Spleen (tissue), 13 donors: ENCODE measurements at places on chromosomes 12 and 14.

DNA sequence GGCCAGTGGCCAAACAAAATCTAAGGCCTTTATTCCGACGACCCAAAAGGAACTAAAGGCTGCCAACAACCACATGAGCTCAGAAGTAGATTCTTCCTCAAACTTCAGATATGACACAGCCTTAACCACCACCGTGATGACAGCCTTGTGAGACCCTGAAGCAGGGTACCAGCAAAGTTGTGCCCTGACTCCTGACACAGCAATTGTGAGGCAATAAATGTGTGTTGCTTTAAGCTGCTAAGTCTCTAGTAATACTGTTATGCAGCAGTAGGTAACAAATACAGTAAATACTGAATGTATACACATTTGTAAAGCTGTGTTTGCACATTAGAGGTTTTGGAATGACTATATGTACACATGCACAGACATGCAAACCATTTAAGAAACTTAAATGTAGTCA is 10.7 kb upstream of the SLC6A13 start:
- no peak for DNase-seq

DNA sequence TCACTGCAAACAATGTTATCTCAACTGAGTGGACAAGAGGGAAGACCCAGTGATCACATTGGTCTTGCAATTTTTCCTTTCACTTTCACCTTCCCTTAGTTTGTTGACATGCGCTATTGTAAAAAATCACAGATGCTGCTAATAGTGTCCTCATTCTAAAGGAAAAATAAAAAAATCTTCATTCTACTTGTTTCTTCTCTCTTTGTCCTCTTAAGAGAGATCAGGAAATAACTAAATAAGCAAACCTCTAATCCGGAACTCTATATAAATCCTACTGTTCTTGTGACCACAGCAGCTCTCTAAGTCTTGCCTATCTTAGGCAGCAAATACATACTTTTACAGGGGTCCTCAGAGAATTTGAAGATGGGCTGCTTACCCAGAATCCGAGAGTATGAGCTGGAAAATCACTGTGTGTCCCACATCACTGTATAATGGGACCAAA is 257.7 kb downstream of the NAV3 start:
- DNase-seq = no peak

- DNase-seq = no peak
Measured at GRCh38 chr12:67890726-67891258, 98.5 kb upstream of the IFNG-AS1 start.

- no peak for DNase-seq
Measured at GRCh38 chr14:105120056-105120455, 48.5 kb downstream of the JAG2 start.

DNA sequence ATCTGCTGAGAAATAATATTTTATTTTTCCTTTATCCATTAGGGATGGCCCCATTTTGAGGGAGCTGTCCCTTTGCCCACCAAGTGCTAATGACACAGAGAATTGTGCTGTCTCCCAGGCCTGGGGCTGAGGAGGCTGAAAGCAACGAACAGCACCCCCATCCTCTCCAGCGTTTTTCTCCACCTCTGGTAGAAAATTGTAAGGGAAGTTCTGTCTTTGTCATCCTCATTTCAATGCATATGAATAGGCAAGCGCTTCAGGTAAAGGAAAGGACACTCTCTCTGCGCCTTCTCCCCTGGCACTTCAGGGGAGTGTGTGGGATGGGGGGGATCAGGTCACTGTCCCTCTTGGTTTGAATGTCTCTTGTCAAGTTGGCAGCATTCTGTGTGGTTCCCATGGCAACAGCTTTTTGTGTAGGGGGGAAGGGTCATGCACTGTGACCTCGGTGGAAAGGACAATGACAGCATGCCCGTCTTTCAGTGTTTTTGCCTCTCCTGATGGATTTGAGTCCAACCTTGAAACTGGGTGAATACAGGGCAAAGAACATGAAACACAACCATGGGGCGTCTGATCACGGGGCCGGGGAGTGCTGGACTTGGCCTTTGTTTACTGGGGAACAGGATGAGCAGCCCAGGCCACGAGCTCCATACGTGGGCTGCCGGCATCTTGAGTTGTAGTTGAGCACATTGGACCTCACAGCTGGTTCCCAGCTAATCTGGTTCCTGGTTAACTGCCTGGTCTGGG is 230.2 kb downstream of the VRK1 start:
- no peak for DNase-seq

GRCh38 chr12:133235401-133236112 is at the start of gene ANHX:
ANHX (minus strand) TSS chr12:133235877; CDS start chr12:133234356, 1,521 bp downstream.
- no peak for DNase-seq

DNA sequence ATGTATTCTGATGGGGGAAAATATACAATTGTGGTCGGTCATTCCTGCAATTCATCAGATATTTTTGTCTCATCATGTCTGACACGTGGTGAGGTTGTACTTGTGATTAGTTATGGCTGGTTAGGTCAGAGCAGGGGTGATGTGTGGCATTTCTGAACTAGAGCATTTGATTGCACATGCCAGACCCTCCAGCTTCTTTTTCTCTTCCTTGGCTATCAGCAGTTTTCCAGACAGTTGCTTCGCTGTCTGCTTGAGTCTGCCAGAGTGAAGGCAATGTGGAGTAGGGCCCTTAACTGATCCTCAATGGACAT is 25.9 kb downstream of the TMEM117 start:
- DNase-seq = no peak

DNA sequence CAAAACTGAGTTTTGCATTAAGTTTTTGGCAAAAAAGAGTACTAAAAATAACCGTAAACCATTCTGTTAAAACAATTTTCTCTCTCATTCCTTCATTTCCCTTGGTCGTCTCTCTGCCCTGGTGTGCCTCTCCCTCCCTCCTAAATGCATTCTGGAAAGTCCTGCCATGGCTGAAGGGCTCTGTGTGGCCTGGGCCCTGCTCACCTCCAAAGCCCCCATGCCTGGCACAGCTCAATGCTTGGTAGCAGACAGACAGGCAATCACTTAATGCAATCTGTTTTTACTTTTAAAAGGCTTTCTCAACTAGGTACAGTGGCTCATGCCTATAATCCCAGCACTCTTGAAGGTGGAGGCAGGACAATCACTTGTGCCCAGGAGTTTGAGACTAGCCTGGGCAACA is 47.8 kb downstream of the CDC42BPB start:
- DNase-seq = no peak

DNA sequence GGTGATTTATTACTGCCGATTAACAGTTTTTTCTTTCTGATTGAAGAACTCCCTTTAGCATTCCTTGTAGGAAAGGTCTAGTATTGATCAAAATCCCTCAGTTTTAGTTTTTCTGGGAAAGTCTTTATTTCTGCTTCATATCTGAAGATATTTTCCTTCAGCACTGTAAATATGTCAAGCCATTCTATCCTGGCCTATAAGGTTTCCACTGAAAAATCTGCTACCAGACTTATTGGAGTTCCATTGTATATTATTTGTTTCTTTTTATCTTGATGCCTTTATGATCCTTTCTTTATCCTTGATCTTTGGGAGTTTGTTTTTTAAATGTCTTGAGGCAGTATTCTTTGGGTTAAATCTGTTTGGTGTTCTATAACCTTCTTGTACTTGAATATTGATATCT is 55.0 kb upstream of the TMTC1 start:
- no peak for DNase-seq

DNA sequence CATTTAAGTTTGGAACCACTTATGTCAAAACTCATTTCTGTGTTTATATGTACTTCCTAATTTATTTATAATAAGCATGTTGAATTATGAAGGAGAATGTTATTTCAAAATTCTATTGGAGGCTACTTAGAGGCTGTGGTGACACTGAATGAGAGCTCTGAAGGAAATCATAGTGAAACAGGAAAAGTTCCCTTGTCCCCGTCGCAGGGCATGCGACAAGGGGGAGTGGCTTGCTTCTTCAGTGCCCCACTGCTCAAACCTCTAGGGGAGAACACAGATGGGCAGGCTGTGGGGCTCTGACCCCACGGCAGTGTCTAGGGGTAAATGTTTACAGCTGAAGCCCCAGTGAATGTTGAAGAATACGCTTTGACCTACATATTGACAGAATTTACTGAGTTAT is 261.9 kb downstream of the RAD51B start:
- no peak for DNase-seq

DNA sequence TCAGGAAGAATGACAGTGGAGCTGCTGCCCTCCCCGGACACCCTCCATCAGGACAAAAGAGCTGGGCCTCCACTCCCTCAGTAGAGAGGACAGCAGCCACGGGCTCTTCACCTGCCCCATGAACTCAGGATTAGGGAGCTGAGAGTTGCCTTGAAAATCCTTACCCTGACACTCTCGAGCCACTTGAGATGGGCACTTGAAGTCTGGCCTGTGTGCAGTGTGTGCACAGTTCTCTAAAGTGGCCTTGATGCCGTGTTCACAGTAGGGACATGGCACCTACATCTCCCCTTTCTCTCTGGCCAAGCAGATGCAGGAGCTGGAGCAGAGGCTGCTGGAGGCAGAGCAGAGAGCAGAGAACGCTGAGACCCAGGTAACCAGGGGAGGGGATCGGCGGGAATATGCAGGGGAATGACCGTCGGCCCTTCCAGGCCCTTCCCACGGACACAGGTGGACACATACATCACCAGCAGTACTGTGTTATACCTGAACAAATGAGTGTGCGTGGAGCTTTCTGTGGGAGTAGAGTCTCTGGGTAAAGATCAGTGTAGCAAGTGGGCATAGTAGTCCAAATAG is 22.5 kb downstream of the PLEKHH1 start:
- no peak for DNase-seq

GRCh38 chr14:73728717-73729330 is 14.6 kb upstream of the PNMA1 start:
- DNase-seq = peak; percentile 94

GRCh38 chr12:106214571-106214970 is 33.2 kb downstream of the CKAP4 start:
- no peak for DNase-seq

DNA sequence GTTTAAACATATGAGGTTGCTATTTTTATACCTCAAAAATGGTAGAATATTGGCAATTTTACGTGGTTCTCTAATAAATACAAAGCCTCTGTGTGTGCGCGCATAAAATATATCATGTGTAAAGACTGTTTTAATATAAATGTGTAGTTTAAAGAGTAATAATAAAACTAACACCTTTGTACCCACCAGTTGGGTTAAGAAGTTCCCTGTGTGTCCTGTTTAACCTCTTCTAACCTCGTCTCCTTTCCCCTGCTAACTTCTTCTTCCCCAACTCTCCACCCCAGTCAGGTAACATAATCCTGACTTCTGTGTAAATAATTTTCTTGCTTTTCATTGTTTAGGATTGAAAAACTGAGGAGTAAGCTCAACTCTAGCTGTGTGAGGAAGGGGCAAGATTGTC is 47.6 kb upstream of the PSMA6 start:
- no peak for DNase-seq

DNA sequence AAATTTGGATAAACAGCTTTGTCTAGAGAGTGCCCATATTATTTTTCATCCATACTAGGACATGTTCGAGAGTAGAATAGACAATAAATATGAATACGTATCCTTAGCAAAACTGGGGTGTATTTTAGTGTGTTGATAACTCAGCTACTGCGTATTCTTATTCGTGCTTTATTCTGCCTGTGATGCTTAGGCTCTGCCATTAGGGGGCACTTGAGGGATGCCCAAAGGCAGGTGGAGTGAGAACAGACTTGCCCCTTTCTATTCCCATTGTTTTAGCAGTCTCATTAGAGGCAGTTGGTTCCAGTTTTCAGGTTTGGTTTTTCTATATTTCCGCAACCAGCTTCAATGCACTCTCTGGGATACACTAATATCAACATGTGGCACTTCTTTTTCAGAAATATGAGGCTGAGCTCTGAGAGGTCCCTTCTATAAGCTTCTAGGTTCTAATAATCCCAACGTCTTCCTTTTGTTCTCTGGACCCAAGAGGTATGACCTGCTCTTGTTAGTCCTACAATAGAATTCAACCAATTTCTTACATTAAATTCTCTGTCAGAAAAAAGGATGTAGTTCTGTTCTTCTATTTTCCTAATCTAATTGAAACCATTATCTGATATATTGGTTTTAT is 985.7 kb upstream of the FBXO33 start:
- no peak for DNase-seq

GRCh38 chr14:34796902-34797301 is 78.3 kb downstream of the BAZ1A start:
- DNase-seq = no peak

- DNase-seq = no peak
Measured at GRCh38 chr12:48459259-48459658, 13.1 kb upstream of the ANP32D start.

- no peak for DNase-seq
Measured at GRCh38 chr12:66541426-66541825, 137.4 kb downstream of the GRIP1 start.

DNA sequence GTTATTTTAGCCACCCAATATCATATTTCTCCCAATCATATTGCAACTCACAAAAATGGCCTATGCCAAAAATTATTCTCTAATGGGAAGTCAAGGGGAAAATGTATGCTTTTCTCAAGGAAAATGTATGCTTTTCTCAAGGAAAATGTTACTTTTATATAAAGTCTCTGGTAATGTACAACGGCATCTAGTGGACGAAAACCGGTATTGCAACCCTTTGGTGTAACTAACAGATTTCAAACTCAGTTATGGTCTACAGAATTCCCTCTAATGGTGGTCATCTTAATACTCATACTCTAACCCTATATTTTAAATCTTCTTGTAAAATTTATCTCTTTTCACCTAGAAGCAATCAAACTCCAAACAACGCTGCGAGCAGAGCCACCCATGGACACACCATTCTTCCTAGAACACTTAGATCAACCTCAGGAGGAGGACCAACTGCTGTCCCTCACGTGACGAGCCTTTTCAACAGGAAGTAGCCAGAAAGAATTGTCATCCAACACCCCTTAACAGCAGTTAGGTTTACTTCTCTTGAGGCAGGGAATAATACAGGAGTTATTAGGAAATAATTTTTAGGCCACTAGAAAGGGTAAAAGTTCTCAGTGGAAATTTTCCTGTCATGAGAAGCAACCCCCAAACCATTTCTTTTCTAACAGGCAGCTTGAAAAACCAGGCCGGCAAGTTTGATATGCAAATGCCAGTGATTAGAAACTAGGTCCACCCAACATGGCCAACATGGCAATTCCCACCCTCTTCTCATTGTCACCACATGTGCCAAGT is 20.1 kb downstream of the APOBEC1 start:
- no peak for DNase-seq

GRCh38 chr12:43696154-43696553 is 62.4 kb downstream of the PUS7L start:
- no peak for DNase-seq

DNA sequence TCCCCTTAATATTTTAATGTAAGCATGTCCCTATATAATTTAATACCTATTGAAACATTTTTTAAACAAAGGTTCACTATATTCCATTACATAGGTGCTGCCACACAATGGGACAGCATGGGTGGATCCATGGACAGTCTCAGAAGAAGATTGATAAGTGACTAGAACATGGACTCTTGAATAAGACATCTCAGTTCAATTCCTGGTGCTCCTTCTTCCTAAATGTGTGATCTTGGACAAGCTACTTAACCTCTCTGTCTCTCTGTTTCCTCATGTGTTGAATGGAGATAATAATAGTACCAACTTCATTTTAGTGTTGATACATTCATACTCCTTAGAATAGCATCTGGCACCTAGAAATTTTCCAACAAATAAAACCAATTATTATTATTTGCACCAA is 1.1 kb upstream of the ART4 start:
- DNase-seq = no peak

GRCh38 chr14:103087343-103087835 is 3.4 kb downstream of the LBHD2 start:
- peak; percentile 71 for DNase-seq

GRCh38 chr12:121182222-121182893 is 27.6 kb upstream of the P2RX4 start:
- no peak for DNase-seq
